ENCODE measurements at places on chromosomes 4 and X.

GRCh38 chr4:163505374-163505773, 10.9 kb downstream of the TMA16 start:
- DNase-seq = no peak

DNA sequence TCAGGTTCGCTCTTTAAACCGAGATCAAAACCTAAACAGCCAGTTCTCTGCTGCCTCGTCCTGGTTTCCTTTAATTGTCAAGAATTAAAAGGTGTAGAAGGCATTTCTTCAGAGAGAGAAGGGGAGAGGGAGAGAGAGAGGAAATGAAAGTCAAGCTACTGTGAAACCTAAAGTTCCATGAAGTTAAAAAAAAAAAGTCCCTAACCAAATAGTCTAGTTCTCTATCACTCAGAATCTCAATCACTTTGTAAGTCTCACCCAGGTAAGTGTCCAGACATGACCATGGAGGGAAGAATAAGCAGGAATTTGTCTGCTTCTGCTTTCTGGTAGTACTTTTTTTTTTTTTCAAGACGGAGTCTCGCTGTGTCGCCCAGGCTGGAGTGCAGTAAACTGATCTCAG, 18.8 kb upstream of the SMIM14 start:
- DNase-seq = no peak

GRCh38 chr4:81754169-81754568, 282.5 kb upstream of the RASGEF1B start:
- no peak for DNase-seq

GRCh38 chrX:130770615-130771014, 132.4 kb downstream of the ENOX2 start:
- DNase-seq = no peak

- no peak for DNase-seq
Observed at GRCh38 chr4:54229631-54230483, 764 bp downstream of the PDGFRA start.

DNA sequence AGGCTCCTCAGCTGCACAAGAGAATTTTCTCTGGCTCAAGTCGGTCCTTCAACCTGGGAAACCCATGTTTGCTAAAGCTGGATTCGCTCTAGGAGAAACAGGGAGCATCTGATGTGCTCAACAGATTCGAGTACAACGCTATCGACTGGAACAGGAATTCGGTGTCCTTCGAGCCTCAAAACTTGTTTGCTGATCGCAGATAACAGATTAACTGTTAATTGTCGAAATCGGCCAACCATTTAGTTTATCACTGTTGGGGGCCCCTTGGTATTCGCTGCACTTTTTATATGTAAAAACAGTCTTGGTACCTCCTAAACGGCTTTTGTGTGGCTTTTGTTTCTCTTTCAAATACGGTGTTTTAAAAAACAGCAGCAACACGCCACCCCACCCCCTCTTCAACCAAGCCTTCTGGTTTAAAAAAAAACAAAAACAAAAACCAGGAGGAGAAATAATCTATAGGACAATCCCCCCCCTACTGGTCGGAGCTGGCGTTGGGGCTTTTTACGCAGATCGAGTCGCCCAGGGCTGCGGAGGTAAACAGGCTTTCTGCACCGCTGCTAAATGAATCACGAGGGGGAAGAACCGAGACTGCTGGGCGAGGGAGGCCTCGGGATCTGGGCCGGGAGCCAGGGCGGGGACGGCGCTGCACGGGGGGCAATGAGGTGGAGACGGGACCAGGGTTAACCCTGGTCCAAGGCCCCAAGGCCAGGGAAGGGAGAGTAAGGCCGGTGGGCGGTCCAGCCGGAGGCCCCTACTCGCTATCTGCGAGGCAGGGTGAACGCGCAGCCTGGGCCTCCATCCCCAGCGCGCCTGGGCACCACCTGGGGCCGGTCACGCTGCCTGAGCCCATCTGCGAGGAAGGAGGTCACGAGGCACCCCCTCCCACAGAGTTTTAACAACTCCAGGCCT, 71.7 kb upstream of the BCOR start:
- DNase-seq = peak; percentile 53

DNA sequence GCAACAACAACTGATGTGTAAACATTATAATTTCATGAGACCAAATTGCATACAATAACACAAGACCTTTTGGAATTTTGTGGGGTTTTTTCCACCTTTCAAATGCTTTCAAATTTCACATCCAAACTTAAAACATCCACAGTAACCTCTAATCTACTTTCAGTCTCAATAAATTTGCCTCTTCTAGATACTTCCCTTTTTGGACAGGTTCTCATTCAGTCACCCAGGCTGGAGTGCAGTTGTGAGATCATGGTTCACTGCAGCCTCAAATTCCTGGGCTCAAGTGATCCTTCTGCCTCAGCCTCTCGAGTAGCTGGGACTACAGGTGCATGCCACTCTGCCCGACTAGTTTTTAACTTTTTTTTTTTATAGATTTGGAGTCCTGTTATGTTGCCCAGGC, 556.6 kb downstream of the NLGN4X start:
- no peak for DNase-seq

- no peak for DNase-seq
Observed at GRCh38 chr4:97349468-97350186, 793.6 kb downstream of the STPG2 start.

GRCh38 chr4:94826206-94826605, 68.5 kb downstream of the BMPR1B start:
- no peak for DNase-seq

DNA sequence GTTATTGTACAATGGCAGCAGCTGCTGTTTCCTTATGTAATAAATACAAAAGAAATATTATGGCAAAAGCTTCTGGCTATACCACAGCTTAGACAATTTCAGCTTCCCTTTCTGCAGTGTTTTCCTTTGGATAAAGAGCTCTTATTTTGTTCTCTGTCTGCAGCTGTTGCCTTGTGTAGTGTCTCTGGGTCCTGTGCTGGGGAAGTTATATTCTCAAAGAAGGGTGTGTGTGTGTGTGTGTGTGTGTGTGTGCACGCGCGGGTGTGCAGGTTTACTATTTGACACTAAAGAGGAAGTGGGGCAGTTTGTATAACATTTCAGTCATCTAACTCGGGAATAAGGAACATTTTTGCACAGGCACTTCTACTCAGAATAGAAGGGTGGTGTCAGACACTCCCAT, 83.6 kb downstream of the REPS2 start:
- DNase-seq = no peak

DNA sequence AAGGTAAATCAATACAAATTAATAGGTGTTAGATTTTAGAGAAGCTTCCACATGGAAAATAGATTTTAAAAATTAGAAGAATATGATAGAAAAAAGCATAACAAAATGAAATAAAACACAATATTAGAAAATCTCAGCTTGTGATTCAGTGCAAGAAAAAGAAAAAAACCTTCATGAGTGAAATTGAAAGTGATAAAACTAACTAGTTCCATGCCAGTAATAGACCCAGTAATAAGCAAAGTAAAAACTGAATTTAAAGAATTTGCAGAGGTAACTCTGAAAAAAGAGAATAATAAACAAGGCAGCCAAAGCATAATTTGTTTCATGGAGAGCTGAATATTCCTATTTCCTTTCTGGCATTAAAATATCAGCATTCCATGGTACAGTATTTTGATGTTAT, 174.3 kb upstream of the TENM3 start:
- no peak for DNase-seq

DNA sequence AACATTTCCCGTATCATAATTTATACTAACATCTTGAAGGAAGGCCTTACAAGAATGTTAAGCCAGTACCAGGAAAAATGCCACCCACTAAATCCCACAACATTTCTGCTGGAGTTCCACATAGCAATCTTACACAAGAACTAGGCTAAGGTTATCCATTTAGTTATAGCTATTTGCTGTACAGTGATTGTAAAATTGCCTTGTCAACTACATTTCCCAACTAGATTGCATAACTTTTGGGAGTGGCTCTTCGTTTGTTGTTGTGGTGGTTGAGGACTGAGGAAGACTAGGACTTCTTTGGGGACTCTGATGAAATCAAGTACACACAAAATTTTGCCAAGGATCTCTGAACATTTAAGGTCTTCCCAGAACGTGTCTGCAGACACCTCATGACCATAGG, 8.0 kb downstream of the IBSP start:
- no peak for DNase-seq

GRCh38 chrX:97987979-97988378, 1104.3 kb downstream of the RPA4 start:
- DNase-seq = no peak

DNA sequence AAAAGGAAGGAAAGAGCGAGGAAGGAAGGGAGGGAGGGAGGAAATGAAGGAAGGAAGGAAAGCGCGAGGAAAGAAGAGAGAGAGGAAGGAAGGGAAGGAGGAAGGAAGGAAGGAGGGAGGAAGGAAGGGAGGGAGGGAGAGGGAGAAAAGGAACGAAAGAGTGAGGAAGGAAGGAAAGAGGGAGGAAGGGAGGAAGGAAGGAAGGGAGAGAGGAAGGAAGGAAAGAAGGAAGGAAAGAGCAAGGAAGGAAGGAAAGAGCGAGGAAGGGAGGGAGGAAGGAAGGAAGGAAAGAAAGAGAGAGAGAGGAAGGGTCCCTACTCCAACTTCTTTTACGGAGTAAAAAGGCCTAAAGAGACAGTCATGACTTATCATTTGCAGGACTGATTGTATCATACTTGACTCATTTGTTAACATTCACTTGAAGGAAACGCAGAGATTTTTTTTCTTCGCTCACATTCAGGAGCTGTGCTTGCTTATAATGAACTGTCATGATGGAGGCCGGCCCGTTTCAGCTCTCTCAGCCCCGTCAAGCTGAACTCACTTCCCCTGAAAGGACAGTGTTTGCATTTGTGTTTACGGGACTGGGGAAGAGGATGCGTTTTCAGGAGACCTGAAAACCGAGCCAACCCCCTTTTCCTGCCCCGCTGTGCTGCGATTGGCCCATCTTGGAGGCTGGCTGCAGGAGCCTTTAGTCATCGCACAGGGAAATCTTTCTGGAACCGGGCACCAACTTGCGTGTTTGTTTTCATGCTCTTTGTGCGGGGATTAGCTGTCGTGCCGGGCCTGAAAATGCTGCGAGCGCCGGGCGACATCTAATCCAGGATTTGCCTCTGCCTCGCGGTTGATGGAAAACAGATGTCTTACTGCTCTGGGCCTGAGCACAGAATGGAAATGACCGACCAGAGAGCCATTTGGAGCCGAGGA, 17.8 kb downstream of the TRIM2 start:
- DNase-seq = no peak

DNA sequence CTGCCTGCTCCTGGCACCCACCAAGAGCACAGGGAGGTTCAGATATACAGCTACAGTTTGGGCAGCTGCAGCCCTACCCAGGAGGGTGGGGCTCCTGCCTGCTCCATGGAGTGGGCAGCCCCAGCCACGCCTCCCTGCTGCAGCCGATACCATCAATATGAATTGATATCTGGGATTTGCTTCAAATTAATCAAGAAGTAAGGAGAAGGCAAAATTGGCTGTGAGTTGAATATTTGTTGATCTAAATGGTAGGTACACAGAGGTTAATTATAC, 31.2 kb upstream of the ZNF280C start:
- DNase-seq = no peak

GRCh38 chrX:69510914-69511513, 6.9 kb downstream of the NALF2 start:
- DNase-seq = no peak

DNA sequence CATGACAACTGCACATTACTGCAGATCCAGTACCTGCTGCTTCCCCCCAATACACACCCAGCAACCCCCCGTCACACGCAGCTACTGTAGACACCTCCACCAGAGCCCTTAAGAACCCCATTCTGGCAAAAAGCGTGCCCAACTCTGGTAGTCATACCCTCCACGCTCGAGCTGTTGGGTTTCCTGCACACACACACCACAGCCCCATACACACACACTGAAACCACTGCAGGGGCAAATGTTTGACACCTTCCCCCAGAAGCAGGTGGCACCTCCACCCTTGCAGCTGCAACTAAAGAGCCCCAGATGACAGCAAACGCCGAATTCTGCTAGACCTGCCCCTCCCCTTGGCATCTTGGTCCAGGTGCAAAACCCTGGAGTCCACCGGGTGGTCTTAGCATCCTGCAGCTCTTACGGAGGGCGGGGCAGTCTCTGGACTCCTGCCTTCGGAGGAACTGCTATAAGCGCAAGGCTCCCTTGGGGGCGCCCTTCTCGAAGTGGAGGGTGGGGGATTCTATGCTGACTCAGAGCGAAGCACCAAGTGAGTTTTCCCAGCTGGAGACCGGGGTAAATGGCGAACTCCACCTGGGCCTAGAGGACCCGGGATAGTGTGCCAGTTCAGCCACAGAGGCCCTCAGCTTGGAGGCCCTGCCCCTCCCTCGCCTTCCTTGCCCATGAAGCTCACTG, 1.5 kb downstream of the FRMPD3 start:
- peak; percentile 14 for DNase-seq

- no peak for DNase-seq
Observed at GRCh38 chr4:156972379-156973015, 898 bp upstream of the PDGFC start.

DNA sequence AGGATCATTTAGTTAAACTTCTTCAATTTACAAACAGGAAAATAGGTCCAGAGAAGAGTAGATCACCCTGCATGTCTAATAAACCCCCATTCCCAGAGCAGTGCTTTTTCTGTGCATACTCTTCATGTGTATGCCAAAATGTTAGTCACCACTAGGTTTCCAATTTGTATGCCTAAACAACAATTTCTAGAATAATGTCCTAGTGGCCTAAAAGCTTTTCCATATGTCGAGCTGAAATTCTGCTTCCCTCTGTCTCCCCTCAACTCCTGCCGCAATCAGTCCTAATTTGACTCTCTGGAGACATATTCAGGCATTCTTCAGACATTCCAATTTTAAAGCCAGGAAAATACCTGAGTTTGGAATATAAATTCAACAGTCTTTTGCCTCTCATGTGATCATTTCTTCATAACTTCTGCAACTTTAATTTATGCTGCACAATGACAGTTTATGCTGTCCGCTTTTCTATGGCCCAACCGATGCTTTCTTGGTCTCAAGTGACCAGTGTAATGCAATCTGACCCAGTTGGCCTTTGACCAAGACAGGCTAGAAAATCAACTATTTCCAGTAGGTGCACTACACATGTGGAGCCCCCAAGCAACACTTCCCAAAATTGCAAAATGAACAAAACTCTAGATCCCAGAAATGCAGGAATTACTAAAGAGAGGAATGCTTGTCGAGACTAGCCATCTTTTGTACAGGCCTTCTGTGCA, 122.9 kb upstream of the FMR1 start:
- DNase-seq = no peak

GRCh38 chrX:968148-968965, 244.1 kb downstream of the CRLF2 start:
- DNase-seq = no peak

DNA sequence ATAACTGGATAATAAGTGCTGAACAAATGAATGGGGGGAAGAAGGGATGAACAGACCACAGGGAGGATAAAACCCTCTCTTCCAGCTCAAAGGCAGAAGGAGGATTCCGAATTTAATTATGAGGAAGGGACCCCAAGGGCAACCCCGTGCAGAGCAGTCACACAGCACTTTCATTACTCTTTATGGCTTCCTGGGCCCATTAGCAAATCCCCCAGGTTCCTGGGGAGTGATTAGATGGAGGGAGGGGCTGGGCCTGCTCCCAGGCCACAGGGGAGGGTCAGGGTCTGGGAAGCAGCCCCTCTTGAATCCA, 67.1 kb downstream of the PPP2R2C start:
- no peak for DNase-seq

GRCh38 chrX:111395149-111395548, 16.8 kb downstream of the DCX start:
- no peak for DNase-seq

- DNase-seq = no peak
Observed at GRCh38 chr4:115323106-115323707, 209.8 kb upstream of the NDST4 start.

- no peak for DNase-seq
Observed at GRCh38 chrX:153319295-153320046, 2.1 kb downstream of the PNMA6F start.
